Stimulated activated CD4-positive, alpha-beta T cell treated with anti-CD3 and anti-CD28 coated beads, TNF-alpha, amount 100 ng/mL, for 4 hours (primary cell): ENCODE measurements at places on chromosomes 6 and 20.

DNA sequence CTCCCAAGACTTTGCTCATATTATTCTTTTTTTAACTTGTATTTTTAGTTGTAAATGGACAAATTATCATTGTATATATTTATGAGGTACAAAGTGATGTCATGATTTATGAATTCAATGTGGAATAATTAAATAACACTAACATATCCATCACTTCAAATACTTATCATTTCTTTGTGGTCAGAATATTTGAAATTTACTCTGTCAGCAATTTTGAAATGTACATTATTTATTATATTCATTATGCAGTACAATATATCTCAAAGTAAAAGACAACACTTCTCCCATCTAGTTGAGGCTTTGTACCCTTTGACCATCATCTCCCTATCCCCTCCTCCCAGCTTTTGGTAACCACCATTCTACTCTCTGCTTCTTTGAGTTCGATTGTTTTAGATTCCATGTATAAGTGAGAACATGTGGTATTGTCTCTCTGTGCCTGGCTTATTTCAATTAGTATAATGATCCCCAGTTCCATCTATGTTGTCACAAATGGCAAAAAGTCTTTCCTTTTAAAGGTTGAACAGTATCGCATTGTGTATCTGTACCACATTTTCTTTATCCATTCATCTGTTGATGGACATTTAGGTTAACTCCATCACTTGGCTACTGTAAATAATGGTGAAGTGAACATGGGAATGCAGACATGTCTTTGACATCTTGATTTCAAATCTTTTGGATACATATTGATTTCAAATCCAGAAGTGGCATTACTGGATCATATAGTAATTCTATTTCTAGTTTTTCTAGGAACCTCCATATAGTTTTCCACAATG, 197.2 kb downstream of the KIF6 start:
- no peak for DNase-seq

GRCh38 chr6:41222513-41222912, 5.6 kb upstream of the TREML4 start:
- DNase-seq, result no peak

GRCh38 chr6:7200598-7201443, 93.1 kb downstream of the RREB1 start:
- no peak for DNase-seq

DNA sequence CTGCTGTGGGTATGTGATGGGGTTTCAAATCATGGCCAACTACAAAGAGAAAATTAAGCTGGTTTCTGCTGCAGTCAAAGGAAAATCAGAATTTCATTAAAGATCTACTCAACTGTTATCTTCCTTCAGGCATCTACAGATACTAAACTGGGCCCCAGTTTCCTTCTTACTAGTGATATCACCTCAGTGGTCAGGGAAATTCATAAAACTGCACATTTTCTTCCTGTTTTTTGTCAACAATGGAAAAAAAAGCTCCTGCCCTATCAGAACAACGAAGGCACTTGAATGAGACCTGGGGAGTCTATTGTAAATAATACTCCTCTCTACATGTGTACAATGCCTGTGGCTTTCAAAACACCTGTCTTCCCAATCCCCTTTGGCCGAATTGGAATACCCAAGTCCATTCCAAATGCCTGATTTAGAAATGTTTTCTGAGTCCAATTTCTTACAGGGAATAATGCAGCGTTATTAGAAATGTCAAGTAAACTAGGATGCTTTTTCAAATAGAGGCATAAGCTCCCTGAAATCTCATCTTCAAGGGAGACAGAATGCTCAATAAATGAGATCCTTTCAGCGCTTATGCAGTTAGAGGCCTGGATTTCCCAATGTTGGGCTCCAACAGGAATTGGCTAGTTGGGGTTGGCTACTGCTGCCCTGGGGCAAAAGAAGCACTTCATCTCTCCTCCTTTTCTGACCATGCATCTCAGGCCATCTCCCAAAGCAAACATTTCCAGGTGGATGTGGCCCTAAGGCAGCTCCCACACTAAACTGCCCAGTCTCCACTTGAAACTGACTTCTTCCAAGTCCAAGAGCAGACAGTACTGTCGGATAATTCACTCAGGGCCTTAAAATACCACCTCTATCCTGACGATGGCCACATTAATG, 143.3 kb downstream of the NFATC2 start:
- no peak for DNase-seq

- DNase-seq, result no peak
Measured at GRCh38 chr20:29689411-29690225, 1567.8 kb upstream of the DEFB115 start.

GRCh38 chr6:4023240-4023639, 55.7 kb downstream of the FAM217A start:
- no peak for DNase-seq
